Brain microvascular endothelial cell (primary cell): ENCODE measurements at places on chromosomes 7 and 10.

- DNase-seq: no peak
These were observed 22.5 kb upstream of the ANTXRL start for GRCh38 chr10:46264336-46264735.

GRCh38 chr10:65320236-65321026, 1605.4 kb upstream of the LRRTM3 start:
- no peak for DNase-seq

GRCh38 chr10:118551535-118552100, 43.8 kb downstream of the PRLHR start:
- DNase-seq: no peak

DNA sequence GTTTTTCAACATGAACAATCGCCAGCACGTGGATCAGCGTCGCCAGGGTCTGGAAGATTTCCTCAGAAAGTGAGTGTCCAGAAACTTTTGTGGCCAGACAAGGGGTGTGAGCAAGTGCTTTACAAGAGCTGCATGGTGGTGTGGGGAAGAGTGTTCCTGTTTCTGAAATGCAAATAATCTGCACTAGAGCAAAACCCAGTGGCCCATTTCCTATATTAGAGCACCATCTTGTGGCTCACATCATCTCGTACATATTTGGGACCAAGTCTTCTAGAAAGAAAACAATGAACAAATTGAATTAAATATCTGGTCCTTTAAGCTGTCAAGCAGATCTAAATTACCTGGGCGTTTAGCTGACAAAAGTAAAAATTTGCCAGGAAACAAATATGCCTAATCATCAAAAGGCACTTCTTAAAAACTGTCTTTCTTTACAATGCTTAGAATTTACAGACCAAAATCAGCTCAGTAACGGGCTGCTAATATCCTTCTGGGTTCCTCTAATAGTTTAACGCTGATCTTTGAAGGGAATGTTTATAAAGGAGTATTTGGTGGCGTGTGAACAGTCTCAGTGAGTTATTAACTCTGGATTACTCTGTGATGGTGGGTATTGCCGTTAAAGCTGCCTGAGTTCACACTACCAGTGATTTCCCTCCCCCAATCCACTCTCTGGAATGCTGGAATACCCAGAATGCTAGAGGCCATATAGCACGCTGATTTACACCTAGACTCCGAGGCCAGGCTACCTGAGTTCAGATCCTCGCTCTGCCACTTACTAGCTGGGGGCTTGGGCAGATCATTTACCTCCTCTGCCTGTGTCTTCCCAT, 73.6 kb downstream of the SNX10 start:
- peak; percentile 70 for DNase-seq

DNA sequence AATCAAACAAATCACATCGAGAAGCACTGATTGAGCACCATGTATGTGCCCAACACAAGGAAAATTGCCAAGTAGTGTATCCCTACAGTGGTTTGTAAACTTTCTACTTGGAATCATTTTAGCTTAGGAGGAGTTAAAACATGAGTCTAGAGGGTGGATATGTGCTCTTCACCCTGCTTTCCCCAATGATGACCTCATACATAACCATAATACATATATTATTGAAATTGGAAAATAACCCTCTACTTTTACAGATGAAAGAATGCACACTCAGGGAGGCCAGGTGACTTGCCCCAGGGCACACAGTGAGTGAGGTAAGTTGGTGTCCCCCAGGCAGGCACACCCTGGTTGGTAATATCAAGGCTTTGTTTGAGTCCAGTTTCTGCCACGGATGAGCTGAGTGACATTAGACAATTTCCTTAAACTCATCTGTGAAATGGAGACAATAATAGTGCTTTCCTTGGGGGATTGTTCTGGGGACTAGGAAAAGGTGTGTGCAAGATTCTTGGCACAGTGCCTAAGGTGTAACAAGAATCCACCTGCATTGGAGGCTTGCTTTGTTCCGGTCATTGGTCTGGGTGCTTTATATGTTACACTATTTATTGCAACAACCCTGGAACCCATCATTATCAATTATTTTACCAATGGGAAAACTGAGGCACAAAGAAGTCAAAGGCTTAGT, 50.7 kb downstream of the BPGM start:
- no peak for DNase-seq

GRCh38 chr7:76333511-76334101, 25.2 kb downstream of the YWHAG start:
- no peak for DNase-seq

GRCh38 chr10:17410907-17411306, 43.5 kb downstream of the ST8SIA6 start:
- DNase-seq: no peak

- DNase-seq: no peak
These were observed 591.0 kb upstream of the PFKP start for GRCh38 chr10:2476218-2476811.

- DNase-seq: peak; percentile 86
These were observed 37.1 kb downstream of the MASTL start for GRCh38 chr10:27192284-27192683.

GRCh38 chr7:112481833-112482670, 1.3 kb downstream of the LSMEM1 start:
- peak; percentile 95 for DNase-seq

DNA sequence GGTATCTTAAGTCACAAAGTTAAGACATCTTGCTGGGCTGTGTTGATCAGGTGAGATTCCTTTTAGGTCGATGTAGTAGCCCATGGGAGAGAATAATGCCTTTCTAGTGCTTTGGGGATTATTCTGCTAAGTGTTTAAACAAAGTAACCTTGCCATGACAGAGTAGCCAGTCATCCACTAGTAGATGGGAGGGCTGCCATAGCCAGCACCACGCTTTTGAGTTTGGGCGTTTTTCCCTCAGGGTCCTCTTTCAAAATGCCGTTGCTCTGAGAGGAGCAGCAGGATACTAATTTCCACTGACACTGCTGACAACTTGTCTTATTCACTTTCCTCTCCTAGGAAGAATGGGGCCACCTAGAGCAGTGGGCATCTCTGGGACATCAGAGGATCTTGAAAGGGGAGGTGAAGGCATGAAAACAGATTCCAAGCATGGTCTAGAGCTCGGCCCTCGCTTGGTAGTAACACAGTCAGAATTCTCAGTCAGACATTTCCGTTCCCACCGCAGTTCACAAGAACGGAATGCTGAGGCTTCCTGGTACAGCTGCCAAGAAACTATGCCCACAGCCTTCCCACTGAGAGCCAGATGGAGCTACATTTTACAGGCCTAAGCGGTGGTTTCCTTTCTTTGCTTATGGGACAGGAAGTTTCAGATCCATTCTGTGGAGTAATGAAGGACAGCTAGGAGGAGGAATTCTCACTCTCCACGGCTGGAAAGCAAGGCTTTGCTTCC, 15.3 kb upstream of the RSU1 start:
- peak; percentile 95 for DNase-seq

DNA sequence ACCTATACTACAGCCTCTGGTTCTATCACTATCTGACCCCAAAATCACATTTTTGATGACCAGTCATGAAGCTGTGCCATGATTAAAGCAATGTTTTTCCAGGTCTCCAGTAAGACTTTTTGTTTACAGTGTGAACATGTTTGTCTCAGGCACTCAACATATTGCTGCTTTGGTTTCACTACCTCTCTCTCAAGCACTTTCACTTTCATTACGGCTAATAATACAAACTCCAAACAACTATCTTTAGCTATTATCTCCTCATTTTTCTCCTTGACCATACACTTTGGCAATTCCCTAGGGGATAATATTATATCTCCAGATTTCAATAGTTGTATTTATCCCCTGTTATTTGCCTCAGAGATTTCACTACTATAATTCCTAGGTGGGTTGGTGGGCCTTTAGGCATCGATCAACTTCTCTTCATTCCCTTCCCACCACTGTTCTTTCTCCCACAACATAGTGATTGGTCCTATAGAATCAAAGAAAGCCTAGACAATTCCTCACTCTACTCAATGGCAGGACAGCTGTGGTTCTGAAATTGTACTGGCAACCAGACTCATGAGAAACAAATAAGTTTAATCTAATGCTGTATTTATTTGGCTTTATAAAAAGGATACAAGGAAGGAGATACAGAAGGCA, 261.4 kb upstream of the ZWINT start:
- DNase-seq: no peak

- no peak for DNase-seq
These were observed 215.8 kb downstream of the SKAP2 start for GRCh38 chr7:26648554-26648953.

- DNase-seq: no peak
These were observed 46.1 kb downstream of the WIPF3 start for GRCh38 chr7:29852457-29852856.

- no peak for DNase-seq
These were observed 620 bp downstream of the BET1 start for GRCh38 chr7:94003446-94004023.
